ENCODE measurements at places on chromosomes 11 and 22. TPM values are rescaled to one million over a fixed set of nuclear protein-coding genes. Genes with fewer than 3 reads are reported as not detected.

Gene NCR3LG1
- 9.3 TPM for total RNA-seq

Gene PRG3
- total RNA-seq: not detected

Gene BRSK2
- total RNA-seq: 0.52 TPM

Gene OR52M1
- not detected for total RNA-seq

Gene APOL6
- 40.3 TPM for total RNA-seq

Gene OOSP4B
- total RNA-seq: not detected

Gene OTUB1
- total RNA-seq: 78.7 TPM

Gene HEPN1
- not detected for total RNA-seq

Gene C22orf23
- total RNA-seq: not detected

Gene TOLLIP
- total RNA-seq: 59.7 TPM

Gene MOGAT2
- 211 TPM for total RNA-seq

Gene TYR
- total RNA-seq: not detected

Gene PKP3
- total RNA-seq: 247 TPM

Gene ANKRD49
- total RNA-seq: 10.7 TPM

Gene CD3D
- total RNA-seq: 3.1 TPM

Gene CFAP300
- not detected for total RNA-seq

Gene RBM14
- 36.4 TPM for total RNA-seq

Gene BTG4
- total RNA-seq: not detected

Gene MDK
- 98.9 TPM for total RNA-seq

Gene CYTH4
- total RNA-seq: 3.0 TPM

Gene SYT8
- 3.5 TPM for total RNA-seq

GRCh38 chr11:83088965-83089364 is 17.3 kb upstream of the RAB30 start:
- no peak for DNase-seq

GRCh38 chr11:76835928-76836612 is 24.6 kb upstream of the ACER3 start:
- peak; percentile 87 for DNase-seq

GRCh38 chr11:30586251-30587144 is at the start of gene MPPED2:
Gene MPPED2 (minus strand): TSS chr11:30586353. CDS start chr11:30580373, 5,980 bp downstream.
- DNase-seq: peak; percentile 19

DNA sequence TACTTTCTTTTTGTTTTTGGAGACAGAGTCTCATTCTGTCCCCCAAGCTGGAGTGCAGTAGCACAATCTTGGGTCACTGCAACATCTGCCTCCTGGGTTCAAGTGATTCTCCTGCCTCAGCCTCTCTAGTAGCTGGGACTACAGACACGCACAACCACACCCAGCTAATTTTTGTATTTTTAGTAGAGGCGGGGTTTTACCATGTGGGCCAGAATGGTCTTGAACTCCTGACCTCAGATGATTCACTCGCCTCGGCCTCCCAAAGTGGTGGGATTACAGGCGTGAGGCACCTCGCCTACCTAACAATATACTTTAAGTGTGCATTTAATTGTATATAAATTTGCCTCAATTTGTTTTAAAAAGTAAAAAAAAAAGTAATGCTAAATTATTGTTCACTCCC is 38.4 kb downstream of the GRK3 start:
- no peak for DNase-seq

- no peak for DNase-seq
These were observed 1.7 kb upstream of the UCP3 start for GRCh38 chr11:74010306-74011300.

- no peak for DNase-seq
These were observed 26.1 kb downstream of the CD82 start for GRCh38 chr11:44591557-44591956.

GRCh38 chr11:129333873-129334272 is 41.8 kb upstream of the BARX2 start:
- no peak for DNase-seq

DNA sequence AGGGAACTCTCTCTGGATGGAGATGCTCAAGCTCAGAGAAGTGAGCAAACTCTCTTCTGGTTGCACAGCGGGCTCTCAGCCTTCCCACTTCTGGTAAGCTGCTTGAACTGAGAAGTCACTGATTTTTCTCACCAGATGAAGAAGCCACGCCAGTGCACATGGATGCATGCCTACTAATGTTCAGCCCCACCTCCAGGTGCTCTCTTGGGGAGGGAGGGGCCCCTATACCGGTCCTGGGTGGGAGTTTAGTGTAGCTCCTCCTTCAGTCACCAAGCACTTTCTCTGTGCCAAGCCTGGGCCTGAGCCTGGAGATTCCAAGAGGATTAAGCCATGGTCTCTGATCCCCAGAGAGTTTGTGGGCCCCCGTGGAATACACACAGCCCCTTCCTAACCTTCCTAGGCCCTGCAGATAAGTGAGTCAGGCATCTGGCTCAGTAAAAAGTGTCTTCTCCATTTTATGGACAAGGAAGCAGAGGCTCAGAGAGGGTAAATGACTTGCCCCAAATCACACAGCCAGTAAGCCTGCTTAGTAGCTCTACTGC is 142.2 kb downstream of the ST3GAL4 start:
- DNase-seq: no peak

- DNase-seq: no peak
These were observed 11.8 kb upstream of the CCDC89 start for GRCh38 chr11:85697747-85698146.

DNA sequence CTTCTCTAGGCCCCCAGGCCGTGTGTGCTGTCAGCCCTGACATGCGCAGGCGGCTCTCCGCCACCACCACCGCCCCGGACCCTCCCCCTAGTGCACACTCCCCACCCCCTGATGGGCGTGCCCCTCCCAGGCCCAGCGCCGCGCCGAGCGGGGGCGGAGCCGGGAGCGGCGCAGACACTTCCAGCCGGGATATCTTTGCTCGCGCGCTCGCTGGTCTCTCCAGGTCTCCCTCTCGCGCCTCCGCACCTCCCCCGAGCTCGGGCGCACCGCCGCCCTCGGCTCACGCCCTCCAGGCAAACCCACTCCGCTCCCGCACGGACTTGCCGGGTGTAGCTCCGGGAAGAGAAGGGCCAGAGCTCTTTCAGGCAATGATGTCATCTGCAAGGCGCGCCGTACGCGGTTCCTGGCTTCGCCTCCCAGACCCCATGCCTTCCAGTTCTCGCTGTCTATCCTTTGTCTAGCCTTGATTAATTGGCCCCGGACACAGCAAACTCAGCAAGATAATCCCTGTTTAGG is at the start of gene SCN3B:
SCN3B (minus strand) TSS at position 59 of the 516 bp plus-strand sequence. CDS start 823 bp downstream, outside the sequence.
- peak; percentile 73 for DNase-seq

- DNase-seq: peak; percentile 34
These were observed 80.0 kb downstream of the TRIM29 start for GRCh38 chr11:120057595-120058581.

- DNase-seq: peak; percentile 73
These were observed 31.2 kb upstream of the TRIM29 start for GRCh38 chr11:120168960-120169681.

- DNase-seq: peak; percentile 57
These were observed 5.1 kb downstream of the CHKA start for GRCh38 chr11:68116126-68116525.

- no peak for DNase-seq
These were observed 35.6 kb downstream of the TPCN2 start for GRCh38 chr11:69084371-69084770.

- DNase-seq: no peak
These were observed 78.2 kb downstream of the FBLN1 start for GRCh38 chr22:45580726-45581381.

DNA sequence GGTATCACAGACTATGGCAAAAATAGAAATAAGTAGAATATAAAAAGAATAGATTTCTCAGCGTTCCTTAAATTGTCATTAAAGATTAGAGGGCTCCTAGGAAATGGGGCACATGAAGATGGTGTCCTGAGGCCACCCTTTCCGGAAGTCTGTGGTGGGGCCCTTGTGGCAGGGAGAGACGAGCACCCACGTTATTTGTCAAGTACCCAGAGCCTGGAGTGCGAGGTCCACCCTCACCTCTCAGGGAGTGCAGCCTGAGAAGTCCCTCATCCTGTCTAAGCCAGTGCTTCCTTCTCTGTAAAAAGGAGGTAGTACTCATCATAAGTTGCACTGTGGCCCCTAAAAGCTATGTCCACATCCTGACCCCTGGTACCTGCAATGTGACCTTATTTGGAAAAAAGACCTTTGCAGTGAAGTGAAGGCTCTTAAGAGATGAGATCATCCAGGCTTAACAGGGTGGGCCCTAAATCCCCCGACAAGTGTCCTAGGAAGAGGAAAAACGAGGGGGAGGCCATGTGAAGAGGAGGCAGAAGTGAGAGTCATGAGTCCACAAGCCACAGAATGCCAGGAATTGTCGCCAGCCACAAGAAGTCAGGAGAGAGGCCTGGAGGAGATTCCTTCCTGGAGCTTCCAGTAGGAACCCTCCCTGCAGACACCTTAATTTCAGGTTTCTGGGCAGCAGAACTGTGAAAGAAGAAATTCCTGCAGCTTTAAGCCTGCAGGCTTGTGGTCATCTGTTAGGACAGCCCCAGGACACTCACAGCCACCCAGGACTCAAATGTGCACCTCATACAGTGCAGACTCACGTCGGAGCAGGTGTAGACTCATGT is 76.8 kb upstream of the CCND1 start:
- DNase-seq: no peak

DNA sequence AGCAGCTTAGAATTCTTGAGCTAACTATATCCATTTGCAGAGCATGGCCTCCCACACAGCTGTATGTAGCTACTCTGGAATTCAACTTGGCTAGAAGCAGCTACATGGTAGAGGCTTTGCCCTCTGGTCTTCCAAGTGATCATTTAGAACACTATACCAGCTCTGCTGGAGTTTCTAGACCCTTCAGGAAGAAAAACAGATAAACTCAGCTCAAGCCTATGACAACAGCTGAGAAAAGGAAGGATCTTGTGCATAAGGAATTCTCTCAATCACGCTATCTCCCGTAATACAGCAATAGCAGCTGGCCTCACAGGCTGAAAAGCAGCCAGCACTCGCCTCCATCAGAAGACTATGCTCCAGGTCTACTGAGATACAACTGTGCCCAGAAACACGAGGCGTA is 50.6 kb upstream of the APOA1 start:
- no peak for DNase-seq

- DNase-seq: no peak
These were observed 10.1 kb downstream of the LMO1 start for GRCh38 chr11:8253566-8253965.

DNA sequence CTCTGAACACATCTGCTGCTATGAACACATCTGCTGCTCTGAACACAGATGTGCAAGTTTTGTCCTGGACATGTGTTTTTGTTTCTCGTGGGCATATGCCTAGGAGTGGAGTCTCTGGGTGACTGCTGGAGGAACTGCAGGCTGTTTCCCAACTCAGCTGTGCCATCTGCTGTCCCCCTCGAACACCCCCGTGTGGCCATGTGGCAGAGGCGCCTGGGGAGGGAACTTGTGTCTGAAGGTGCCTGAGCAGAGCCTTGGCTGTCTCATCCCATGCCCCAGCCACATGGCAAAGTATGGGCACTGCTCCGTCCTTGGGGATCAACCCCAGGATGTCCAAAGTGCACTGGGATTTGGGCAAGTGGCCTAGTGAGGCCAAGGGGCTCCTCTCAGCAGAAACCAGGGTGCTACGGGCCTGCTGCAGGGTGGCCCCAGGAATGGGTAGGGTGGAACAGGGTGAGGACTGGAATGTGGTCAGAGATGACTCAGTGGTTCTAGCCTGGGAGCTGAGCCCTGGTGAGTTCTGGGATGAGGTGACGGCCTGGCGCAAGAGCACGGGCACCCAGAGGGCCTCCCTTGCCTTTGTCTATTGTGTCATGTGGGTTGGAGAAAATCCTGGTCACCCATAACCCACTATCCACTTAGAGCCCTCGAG is 14.7 kb downstream of the GATD1 start:
- peak; percentile 47 for DNase-seq

DNA sequence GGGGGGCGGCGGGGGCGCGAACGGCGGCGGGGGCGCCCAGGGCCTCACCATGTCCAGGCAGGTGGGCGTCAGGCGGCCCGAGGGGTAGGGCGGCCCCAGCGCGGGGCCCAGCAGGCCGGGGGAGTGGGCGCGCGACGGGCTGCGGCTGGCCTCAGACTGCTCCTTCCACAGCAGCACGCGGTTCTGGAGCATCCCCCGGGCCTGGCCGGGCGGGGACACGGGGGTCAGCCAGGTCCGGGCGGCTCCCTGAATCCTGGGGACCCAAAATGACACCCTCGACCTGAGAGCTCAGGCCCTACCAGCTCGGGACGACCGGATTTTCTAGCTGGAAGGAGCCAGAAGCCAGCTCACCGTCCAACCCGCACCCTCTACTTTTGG is 5.5 kb upstream of the SLC16A8 start:
- no peak for DNase-seq
